ENCODE measurements at places on chromosomes 3 and 15. TPM values are rescaled to one million over a fixed set of nuclear protein-coding genes. Genes with fewer than 3 reads are reported as not detected.

DNA sequence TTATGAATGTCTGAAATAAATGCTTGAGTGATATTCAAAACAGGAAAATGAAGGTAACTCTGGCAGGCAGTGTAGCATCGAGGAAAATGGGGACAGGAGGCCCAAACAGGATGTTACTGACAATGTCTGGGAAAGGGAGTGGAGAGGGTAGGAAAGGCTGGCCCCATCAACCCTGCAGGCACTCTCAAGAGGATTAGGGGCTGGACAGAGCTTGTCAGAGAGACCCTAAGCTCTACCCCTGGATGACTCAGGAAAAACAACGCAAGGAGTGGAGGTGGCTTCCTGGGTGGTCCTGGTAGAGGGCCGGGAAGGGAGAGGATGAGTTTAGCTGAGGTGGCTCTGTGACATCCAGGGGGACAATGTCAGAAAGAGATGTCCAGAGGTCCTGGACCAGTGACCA lies 106.0 kb downstream of the RYK start:
- DNase-seq: no peak

GRCh38 chr15:25803036-25803435 lies 60.1 kb downstream of the ATP10A start:
- DNase-seq: no peak

- DNase-seq: no peak
Measured at GRCh38 chr3:51146781-51147180, 238.3 kb upstream of the MANF start.

DNA sequence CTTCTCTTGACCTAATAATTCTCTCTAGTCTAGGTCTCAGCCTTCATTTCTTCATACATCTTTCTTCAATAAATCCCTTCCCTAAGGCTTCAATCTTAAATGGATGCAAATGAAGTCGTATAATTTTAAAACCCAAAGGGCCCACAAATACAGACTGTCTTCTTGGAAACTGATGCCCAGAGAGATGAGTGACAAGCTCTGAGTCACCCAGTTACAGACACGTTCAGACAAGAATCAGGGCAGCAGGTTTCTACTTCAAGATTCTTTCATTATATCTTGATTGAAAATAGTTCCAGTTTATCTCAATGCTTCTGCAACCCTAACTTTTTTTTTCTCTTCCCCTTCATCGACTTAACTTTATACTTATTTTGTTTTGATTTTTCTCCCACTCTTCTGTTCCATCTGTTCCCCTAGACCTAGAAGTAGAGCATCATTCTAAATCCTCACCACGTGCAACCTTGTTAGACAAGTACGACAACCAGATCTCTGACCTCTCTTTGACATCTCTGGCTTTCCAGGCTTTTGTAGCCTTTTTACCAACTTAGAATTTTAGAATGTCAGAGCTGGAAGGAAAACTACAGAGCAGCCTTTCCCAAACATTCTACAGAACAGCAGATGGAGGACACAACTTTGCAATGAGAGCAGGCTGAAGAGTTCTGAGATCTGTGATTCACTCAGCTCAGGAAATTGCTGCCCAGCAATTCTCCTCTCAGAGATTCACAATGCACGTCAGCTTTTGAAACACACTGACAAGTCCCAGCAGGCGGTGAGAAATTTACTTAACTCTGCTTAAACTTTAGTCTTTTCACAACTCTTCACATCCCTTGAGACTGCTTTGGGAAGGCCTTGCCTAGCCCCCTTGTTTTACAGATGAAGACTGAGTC lies 25.3 kb downstream of the NCEH1 start:
- DNase-seq: no peak

Gene DNAH12
- 0.10 TPM for polyA plus RNA-seq

Gene GRIP2
- 0.34 TPM for polyA plus RNA-seq

DNA sequence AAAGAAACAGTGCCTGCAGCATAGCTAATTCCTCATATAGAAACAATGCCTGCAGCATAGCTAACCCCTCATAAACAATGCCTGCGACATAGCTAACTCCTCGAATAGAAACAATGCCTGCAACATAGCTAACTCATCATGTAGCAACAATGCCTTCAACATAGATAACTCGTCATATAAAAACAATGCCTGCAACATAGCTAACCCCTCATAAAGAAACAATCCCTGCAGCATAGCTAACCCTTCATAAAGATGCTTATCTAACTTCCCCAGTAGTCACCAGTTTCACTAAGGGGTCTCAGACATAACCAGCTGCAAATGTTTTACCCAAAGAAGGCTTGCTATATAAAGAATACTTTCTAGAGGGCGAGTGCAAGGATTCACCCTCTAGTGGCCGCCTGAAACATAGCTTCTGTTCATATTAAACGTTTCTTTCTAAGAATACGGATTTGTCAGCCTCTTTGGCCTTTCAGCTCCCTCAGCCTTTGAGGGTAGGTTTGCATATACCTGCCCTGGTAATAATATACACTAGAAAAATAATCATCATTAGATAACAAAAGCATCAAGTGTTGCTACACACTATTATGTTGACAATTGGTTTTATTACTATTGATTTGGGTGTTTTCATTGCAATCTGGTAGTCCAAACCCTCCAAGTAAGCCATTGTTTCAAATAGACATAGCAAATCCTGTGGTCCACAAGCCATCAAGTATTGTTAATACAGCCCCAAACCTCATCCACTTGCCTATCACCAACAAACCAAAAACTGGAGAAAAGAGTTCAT lies 44.4 kb upstream of the FAN1 start:
- no peak for DNase-seq

- DNase-seq: peak; percentile 35
Measured at GRCh38 chr3:10116138-10116460, 624 bp downstream of the BRK1 start.

Gene SLC24A1
- polyA plus RNA-seq: 15.2 TPM

Gene LMCD1
- 12.2 TPM for polyA plus RNA-seq

DNA sequence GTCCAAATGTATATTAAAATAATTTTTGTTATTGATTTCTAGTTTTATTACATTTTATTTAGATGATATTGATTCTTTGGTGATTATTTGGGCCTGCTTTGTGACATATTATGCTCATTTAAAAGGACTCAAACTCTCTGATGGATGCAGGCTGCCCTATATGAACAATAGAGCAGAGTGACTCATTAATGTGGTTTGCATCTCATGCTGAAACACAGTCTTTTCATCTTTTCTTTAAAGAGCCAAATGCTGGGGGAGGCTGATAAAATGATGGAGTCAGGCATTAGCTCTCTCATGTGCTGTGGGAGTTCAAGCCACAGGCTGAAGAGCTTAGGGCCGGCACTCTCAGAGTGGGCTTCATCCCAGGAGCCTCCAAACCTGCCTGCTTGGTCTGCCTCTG lies 7.2 kb downstream of the PLA1A start:
- no peak for DNase-seq

Gene AGTR1
- not detected for polyA plus RNA-seq

DNA sequence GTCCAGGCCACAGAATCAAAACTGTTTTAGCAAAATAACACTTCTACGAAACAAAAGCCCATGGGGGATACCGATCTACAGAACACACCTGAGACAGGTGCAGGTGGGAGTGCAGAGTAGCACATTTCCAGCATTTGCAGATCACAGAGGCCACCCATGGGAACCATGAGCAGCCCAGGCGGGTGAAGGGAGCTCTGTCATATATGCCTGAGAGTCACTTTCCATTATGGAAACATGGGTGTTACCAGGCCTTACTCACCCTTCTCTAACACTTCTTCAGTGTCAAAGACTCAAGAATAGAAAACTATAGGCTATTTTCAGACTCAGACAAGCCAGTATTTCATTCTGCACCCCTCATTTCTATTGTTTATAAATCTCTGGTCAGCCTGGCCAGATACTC lies 3.5 kb downstream of the PLA1A start:
- DNase-seq: no peak

- DNase-seq: no peak
Measured at GRCh38 chr15:51879555-51879954, 50.1 kb downstream of the TMOD3 start.

Gene CNTN6
- polyA plus RNA-seq: not detected

Gene RTP1
- polyA plus RNA-seq: not detected

DNA sequence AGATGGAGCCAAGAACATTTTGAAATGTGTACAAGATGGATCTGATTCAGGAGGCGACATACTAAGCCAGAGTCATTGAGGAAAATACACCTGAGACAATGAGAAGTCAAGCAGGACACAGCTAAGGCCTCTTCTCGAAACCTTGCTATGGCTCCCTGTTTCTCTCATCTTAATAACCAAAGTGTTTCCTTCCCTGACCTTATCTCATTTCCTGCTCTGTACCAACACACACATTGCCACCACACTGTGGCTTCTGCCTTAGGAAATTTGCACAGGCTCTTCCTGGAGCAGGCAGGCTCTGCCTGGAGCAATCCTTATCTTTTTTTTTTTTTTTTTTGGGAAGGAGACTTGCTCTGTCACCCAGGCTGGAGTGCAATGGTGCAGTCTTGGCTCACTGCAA lies 36.6 kb downstream of the OXSM start:
- DNase-seq: no peak

GRCh38 chr15:91223863-91224262 lies 123.8 kb downstream of the SV2B start:
- DNase-seq: no peak

- DNase-seq: no peak
Measured at GRCh38 chr15:78069052-78069414, 8.5 kb downstream of the TBC1D2B start.

Gene C3orf22
- polyA plus RNA-seq: not detected

GRCh38 chr15:78167227-78167888 lies 18.2 kb downstream of the IDH3A start:
- peak; percentile 25 for DNase-seq

Gene TADA3
- polyA plus RNA-seq: 43.0 TPM

DNA sequence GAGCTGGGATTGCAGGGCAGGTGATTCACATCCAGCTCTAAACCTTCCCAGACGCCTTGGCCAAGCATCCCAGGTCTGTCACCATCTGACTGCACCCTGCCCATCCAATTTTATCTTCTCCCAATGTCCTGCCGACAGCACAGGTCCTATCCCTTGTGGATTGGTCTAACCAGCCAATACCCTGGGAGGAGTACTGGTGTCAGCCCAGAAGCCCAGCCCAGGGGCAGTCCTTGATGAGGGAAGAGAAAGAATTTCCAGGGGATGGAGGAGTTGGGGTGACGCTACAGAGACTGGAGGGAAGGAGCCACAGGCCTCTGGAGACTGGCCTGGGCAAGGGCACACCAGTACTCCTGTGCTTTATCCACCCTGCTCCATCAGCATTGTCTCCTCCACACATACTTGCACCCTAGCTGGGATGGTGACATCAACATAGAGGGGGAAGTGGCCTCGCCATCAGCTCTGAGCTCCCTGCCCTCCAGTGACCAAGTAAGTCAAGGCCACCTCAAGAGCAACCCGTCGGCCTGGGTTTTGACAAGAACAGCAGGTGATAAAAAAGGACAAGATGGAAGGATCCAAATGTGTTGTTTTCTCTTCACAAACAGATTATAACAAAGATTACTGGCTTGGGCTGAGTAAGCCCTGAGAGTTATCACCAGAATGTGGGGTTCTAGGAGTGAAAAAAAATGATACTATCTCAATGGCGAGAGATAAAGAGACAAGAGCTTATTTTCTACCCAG lies 114.6 kb downstream of the AQP9 start:
- no peak for DNase-seq

- DNase-seq: no peak
Measured at GRCh38 chr3:112629425-112629824, 11.5 kb downstream of the CCDC80 start.

DNA sequence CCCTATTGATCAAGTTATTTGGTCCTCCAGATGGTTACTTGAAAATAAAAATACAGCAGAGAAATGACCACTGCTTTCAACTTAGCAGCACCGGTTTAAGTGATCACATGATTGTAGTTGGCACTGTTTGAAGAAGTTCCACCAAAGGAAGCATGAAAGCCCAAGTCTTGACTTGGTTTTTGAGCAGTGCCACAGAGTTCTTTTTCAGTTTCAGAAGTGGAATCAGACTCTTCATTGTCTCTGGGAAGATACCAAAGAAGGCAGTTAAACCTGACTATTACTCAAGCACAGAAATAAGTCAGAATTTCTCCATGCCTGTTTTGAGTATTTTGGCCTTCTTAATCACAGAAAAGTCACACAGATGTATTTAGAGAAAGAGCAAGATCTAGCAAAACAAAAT lies 66.7 kb downstream of the BBX start:
- DNase-seq: no peak

GRCh38 chr3:173078525-173078924 lies 62.5 kb downstream of the SPATA16 start:
- DNase-seq: no peak

Gene NANOGP8
- 0.37 TPM for polyA plus RNA-seq

DNA sequence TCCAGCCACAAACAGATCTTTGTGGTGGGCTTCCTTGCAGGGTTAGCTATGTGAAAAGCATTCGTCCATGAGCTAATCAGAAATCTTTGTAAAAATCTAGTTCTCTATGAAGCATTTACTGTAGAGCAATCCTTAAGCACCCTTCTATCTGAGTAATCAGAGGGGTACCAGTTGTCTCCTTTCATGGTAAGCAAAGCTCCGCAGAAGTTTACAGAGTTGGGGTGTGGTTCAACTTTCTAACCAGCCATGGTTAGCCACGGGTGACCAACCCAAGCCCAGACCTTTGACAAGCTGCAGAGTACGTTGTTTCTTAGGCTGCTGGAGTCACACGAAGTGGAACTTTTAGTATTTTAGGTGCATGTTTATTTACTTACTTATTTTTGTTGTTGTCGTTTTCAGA lies 77.4 kb downstream of the FLNB start:
- DNase-seq: no peak

Gene ZIC1
- polyA plus RNA-seq: not detected

GRCh38 chr3:71649757-71650156 lies 66.2 kb upstream of the FOXP1 start:
- peak; percentile 48 for DNase-seq

Gene PLSCR5
- not detected for polyA plus RNA-seq

- DNase-seq: peak; percentile 4
Measured at GRCh38 chr3:117398141-117398899, 688.7 kb downstream of the TUSC7 start.

Gene TNNC1
- polyA plus RNA-seq: 2.1 TPM

DNA sequence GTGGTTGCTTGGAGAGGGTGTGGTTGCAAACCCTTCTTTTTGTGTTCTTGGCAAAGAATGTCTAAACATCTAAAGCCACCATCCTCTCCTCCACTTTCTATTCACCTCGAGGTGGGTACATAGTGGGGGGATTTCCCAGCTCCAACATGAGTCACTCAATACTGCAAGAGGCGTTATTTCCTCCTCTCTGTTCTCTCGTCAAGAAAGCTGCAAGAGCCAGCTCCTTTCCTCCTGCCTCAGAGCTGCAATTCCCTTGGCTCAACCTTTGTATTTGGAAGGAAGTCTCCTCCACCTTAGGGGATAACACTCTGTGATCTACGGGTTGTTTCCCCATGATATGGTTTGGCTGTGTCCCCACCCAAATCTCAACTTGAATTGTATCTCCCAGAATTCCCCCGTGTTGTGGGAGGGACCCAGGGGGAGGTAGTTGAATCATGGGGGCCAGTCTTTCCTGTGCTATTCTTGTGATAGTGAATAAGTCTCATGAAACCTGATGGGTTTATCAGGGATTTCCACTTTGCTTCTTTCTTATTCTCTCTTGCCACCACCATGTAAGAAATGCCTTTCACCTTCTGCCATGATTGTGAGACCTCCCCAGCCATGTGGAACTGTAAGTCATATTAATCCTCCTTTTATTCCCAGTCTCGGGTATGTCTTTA lies 138.4 kb downstream of the PLCL2 start:
- no peak for DNase-seq
